ENCODE measurements at places on chromosomes 5 and 9. TPM values are rescaled to one million over a fixed set of nuclear protein-coding genes. Genes with fewer than 3 reads are reported as not detected.

SPOCK1 gene
- not detected for total RNA-seq

HRH2 gene
- total RNA-seq = 26.8 TPM

OR1Q1 gene
- total RNA-seq = not detected

GAPT gene
- total RNA-seq = not detected

ARSI gene
- not detected for total RNA-seq

PAX5 gene
- total RNA-seq = 1.1 TPM

HIGD2A gene
- total RNA-seq = 97.6 TPM

STK32A gene
- not detected for total RNA-seq

GM2A gene
- 19.3 TPM for total RNA-seq

CAPSL gene
- not detected for total RNA-seq

PCDHGA9 gene
- 0.11 TPM for total RNA-seq

GRIN3A gene
- not detected for total RNA-seq

PDGFRB gene
- 33.4 TPM for total RNA-seq

PCDHB11 gene
- not detected for total RNA-seq

NIPAL4 gene
- not detected for total RNA-seq

GALNT12 gene
- 12.2 TPM for total RNA-seq

RNF180 gene
- total RNA-seq = not detected

FAM81B gene
- not detected for total RNA-seq

SURF2 gene
- total RNA-seq = 16.2 TPM

COL23A1 gene
- 0.60 TPM for total RNA-seq

NOXA1 gene
- 3.7 TPM for total RNA-seq

SLC22A4 gene
- total RNA-seq = not detected

TMEM232 gene
- 1.4 TPM for total RNA-seq

PDCD1LG2 gene
- total RNA-seq = 0.44 TPM

IL13 gene
- 0.37 TPM for total RNA-seq

PCDHGA3 gene
- not detected for total RNA-seq
